ENCODE measurements at places on chromosomes 5 and 9.

- no peak for DNase-seq
Measured at GRCh38 chr5:152606776-152607364, 201.8 kb upstream of the NMUR2 start.

DNA sequence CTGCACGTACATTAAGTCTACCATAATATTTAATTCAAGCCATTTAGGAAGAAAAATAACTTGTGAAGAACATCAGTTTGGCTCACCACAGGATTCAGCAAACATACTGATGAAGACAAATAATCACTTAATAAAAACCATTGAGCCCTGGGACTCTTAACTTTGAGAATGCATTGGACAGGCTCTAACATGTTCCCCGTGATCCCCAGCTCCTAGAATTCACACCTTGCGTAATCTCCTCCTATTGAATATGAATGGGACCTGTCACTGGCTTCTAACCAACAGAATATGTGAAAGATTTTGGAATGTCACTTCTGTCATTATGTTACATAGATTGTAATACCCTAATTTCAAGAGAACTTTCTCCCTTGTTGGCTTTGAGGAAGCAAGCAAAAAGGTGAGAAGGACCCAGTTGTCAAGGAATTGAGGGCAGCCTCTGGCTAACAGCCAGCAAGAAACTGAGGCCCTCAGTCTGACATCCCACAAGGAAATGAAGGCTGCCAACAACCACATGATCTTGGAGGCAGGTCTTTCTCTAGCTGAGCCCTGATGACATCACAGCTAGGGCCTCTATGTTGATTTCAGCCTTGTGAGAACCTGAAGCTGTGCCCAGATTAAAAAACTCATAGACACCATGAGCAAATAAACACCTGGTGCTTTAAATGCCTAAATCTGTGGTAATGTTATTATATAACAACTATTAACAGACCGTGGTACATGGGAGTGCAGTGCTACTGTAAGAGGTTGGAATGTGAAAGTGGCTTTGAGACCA is 433.2 kb downstream of the SEMA5A start:
- no peak for DNase-seq

DNA sequence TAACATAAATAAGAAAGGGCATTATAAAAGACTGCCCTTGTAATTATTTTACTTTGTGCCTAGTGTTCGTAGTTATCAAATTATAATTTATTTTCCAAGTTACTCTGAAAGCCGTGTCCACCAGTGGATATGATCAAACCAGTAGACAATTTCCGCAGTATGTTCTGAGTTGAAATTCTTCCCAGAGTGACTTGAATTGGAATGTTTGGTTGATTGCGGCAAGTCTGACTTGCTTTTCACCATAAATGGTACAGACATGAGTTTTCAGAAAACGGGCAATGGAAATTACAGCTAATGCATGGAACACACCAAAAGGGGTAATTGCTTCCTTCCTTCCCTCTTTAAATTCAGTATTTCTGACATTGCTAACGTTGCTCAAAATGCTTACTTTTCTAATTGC is 56.6 kb downstream of the CHSY3 start:
- no peak for DNase-seq

DNA sequence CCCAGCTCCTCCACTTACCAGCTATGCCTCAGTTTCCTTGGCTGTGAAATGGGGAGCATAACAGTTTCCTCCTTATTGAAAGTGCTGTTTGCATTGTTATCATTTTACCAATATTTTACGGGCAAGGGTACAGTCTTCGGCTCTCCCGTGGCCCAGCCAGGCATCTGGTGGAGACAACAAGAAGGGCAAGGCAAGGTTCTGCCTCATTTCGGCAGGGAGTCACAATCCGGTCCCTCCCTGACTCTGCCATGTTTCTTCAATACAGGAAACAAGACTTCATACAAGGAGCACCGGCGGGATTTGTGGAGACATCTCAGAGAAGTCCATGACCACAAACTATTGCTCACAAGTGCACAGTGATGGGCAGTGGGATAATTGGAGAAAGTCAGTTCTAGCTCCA is 174.0 kb downstream of the FGF18 start:
- DNase-seq = no peak

DNA sequence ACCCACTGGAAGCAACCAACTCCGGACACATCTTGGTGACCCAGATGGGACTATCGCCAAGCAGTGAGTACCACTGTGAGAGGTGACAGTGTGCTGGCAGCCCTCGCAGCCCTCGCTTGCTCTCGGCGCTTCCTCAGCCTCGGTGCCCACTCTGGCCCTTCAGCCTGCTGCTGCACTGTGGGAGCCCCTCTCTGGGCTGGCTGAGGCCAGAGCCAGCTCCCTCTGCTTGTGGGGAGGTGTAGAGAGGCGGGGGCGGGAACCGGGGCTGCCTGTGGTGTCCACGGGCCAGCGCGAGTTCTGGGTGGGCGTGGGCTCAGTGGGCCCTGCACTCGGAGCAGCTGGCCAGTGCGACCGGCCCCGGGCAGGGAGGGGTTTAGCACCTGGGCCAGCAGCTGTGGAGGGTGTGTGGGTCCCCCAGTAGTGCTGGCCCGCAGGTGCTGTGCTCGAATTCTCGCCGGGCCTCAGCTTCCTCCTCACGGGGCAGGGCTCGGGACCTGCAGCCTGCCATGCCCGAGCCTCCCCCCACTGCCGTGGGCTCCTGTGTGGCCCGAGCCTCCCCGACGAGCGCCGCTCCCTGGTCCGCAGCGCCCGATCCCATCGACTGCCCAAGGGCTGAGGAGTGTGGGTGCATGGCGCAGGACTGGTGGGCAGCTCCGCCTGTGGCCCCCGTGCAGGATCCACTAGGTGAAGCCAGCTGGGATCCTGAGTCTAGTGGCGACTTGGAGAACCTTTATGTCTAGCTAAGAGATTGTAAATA is 78.5 kb upstream of the PLPP1 start:
- no peak for DNase-seq

DNA sequence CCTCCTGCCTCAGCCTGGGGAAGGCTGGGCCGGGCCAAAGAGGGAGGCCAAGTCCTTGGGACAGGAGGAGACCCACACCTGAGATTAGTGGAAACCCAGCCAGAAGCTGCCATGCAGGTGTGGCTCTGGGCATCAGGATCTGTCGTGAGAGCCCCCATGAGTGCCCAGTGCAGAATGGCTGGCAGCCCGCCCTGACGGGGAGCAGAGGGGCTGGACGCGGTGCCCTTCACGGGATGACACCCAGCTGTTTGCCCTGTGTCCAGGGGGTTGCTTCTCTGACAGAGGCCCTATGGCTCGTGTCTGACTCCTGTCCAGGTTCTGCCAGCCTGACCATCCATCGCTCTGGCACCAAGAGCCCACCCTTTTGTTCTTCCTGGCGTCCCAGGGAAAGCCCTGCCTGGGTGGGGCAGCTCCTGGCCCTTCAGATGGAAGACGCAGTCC is 8.5 kb downstream of the DIPK1B start:
- DNase-seq = no peak

- DNase-seq = peak; percentile 8
Measured at GRCh38 chr5:1001406-1002270, 7.0 kb upstream of the NKD2 start.

GRCh38 chr9:133334161-133334560 is 1.8 kb downstream of the SURF6 start:
- no peak for DNase-seq

DNA sequence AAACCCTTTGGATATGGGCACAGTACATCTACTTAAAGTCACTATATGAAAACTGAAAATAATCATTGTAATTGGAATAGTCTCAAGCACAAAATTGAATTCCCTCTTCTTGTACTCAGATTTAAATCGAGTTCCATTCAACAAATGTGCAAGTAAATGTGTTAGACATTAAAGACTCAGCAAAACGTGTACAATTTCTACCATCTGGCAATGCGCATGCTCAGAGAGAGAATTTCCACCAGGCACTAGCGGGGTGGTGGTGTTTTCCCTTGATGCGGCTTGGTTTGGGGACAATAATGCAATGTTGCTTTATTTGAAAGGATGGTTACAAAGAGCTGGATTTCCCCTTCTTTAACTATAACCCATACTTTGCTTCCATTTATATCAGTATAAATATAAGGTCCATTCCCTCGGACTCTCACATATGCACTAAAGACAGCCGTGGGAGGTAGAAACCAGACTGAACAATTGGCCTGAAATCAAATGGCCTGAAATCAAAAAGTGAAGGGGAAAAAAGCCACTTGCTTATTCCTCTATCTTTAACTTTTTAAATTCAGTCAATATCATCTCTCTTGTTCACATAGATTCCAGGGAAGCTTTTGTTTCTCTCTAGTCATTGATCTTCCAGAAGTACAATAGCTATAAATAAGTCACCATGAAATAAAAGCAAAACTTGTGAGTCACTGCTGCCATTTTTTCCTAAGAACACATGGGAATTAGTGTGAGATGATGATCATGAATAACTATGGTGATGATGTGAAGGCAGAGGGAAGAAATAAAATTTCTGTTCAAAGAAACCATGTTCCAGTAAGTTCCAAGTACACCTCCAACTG is 59.2 kb downstream of the ADAMTS12 start:
- no peak for DNase-seq

GRCh38 chr5:152527358-152528052 is 122.4 kb upstream of the NMUR2 start:
- no peak for DNase-seq

DNA sequence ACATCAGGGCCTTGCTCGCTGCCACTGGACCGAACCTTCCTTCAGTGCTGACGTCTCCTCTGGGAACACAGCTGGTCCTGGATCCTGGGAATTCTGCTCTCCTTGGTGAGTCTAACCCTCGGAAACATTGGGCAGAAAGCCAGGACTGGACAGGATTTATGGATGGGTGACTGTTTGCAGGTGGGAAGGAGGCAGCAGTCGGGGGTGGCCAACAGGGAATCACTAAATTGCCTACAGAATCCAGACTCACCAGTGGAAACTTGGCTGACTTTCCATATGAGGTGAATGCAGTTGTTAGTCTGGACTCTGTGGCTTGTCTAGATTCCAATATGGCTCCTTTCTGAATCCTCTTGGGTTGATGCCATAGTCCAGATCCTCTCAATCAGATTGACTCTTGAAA is 203.1 kb downstream of the SAXO1 start:
- no peak for DNase-seq

GRCh38 chr9:73370053-73370452 is 218.4 kb downstream of the ANXA1 start:
- no peak for DNase-seq

- DNase-seq = no peak
Measured at GRCh38 chr9:21750021-21750735, 52.3 kb upstream of the MTAP start.

DNA sequence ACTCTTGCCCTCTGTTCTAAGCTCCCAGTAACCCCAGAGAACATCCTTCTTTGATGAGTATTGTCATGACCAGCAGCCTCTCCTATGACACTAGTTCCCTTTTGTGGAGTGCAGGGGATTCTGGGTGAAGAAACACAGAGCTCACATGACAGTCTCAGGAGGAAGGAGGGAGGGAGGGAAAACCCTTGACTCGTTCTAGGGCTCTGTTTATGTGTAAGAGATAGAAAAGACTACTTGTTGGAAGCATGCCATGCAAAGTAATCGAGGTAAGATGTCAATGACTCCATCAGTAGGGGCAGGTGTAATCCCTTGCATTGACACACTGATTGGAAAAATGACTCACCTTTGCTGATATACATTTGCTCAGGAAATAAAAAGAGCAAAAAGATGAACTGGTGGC is 190.2 kb upstream of the ELL2 start:
- no peak for DNase-seq

- DNase-seq = no peak
Measured at GRCh38 chr5:181205761-181206649, 1.0 kb upstream of the TRIM7 start.

GRCh38 chr9:84748112-84748511 is 78.6 kb downstream of the NTRK2 start:
- DNase-seq = no peak

- no peak for DNase-seq
Measured at GRCh38 chr5:92836855-92837755, 743.9 kb downstream of the NR2F1-AS1 start.

DNA sequence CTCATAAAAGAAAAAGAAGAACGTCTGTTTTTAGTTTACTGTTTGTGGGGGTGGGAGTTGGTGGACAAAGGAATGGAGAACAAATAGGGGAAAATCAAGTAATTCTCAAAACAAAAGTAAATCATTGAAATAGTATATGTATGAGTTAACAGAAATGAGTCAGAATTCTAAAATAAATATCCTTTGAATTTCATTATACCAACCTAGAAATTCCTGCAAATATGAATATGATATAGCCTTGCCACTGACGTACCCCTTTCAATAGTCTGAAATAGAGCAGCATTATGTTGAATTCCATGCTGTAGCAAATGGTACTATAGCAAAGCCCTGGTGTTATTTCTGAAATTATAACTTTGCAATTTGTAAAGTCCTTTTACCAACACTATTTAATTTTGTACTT is 29.6 kb upstream of the DTWD2 start:
- no peak for DNase-seq

- DNase-seq = no peak
Measured at GRCh38 chr9:137688725-137689124, 69.9 kb downstream of the EHMT1 start.

DNA sequence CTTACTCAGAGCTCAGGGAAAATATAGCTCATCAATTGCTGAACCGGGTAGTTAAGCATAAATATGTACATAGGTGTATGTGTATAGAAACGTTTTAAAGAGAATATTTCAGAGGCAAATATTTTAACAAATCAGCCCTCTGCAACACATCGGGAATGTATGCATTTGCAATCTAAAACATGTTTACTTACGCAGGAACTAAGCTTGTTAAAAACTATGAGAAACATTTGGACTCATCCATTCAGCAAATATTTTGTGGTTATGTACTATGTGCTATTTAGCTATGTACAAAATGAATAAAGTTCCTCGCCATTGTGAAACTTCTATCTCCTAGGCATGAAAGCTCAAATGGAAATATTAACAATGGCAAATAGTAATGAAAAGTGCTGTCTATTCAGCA is 469.9 kb downstream of the ARHGEF28 start:
- no peak for DNase-seq

GRCh38 chr5:131067636-131068035 is 97.4 kb downstream of the HINT1 start:
- no peak for DNase-seq

GRCh38 chr9:86046071-86046636 is 53.2 kb downstream of the GOLM1 start:
- DNase-seq = no peak

DNA sequence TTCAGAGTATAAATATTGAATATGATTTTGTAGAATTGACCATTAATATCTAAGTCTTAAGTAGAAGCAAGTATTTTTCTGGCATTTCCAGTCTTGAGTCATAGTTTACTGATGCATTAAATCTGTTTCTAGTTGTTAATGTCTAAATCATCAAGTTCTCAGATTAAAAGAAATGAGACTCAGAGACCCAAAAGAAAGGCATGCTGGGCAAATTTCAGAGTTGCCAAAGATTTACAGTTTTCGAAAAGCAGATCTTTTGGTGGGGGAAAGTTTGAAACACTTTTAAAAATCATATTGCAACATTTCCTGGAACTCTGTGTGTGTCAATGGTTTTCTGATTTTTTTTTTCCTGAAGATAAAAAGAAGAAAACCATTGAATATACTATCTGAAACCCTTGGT is 60.9 kb downstream of the ANKRD55 start:
- DNase-seq = no peak

DNA sequence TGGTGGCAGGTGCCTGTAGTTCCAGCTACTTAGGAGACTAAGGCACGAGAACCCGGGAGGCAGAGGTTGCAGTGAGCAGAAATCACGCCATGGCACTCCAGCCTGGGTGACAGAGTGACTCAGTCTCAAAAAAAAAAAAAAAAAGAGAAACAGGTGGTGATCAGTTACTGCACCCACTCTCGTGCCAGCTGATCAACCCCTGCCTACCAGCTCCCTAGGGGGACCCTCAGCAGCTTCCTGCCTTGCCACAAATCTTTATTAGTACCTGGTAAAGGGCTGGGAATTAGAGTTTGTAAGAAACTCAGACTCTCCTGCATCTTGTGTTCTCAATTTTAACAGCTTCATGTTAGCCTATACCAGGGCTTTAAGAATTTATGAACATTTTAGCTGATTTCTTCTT is 914.9 kb downstream of the EFNA5 start:
- no peak for DNase-seq

Data from body of pancreas (tissue), 4 donors.